ENCODE measurements at places on chromosomes 13 and 19.

DNA sequence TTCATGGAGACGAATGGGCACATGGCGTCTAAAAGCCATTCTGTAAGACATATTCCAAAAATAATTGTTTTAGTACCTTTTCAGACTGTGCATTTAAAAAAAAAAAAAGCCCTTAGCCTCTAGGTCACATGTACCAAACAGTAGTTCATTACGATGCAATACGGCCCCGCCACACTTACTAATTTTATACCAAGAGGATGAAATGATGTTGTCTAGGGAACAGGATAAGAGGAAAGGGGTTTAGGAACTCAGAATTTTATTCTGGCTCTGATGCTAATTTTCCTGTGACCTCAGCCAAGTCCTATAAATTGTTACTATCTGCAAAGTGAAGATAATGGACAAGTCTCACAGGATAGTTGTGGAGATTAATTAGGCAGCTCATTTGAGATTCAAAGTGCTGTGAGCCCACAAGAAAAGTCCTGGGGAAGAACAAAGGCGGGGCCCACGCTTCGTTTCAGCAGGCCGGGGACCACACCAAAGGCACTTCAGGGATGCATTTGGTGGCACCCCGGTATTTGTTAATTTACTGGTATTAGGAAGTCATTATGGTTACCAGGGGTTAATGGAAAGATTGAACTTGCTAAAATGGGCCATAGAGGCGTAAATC is 511.1 kb downstream of the IRS2 start:
- no peak for DNase-seq

GRCh38 chr19:47475465-47475864 is 3.8 kb upstream of the SLC8A2 start:
- no peak for DNase-seq

- peak; percentile 36 for DNase-seq
These were observed 4.2 kb downstream of the LIPE start for GRCh38 chr19:42422901-42423461.

- no peak for DNase-seq
These were observed 134.4 kb downstream of the EFNB2 start for GRCh38 chr13:106401081-106401480.

DNA sequence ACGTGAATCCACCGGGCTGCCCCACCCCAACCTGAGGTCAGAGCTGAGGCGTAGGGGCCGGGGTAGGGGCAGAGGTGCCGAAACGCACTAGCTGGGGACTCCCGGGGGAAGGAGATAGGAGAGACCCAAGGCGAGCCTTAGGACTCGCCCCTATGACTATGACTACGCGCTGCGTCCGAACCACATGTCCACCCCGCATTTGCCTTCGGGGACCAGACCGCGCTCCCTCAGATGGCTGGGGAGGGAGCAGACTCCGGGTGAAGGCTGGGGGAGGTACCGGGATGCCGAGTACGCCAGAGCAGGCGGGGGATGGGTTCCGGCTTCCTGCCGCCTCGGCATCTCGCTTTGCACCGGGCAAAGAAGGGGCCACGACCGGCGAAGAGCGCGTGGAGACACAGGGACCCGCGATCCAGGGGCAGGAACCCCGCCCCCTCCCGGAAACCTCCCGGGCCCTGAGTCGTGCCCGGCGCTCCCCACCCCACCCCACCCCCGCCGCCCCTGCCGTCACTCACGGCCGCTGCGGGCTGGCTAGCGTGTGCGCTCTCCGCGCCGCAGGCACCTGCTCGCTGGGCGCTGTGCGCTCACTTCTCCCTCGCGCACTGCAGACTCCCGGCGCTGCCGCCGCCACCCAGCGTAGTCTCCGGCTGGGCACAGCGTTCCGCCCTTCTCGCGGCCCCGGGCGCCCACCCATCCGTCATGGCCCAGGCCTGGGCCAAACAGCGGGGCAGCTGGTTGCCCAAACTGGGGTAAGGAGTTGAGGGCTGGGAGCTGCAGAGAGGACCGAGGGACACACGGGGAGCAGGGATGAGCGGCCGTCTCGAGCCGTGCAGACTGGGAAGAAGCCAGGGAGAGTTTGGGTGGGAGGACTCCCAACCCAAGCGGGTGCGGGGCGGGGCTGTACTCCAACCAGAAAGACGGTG is 622 bp upstream of the VSTM2B start:
- DNase-seq = no peak

DNA sequence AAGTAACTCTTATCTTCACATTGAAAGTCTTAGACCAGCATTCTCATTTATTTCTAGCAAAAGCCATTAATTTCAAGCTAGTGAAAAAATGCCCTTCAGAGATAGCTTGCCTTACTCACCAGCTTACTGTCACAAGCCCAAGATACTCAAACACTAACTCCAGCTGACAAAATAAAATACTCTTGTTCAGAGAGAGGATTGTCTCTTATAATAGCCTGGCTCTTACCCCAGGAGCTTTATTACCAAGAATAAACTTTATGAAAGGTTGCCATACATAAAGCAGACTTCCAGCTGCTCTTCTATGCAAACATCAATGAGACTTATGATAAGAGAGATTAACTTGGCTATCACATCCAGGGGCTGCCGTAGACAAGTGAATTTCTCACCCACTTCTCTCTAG is 53.6 kb downstream of the XPO4 start:
- DNase-seq = no peak

DNA sequence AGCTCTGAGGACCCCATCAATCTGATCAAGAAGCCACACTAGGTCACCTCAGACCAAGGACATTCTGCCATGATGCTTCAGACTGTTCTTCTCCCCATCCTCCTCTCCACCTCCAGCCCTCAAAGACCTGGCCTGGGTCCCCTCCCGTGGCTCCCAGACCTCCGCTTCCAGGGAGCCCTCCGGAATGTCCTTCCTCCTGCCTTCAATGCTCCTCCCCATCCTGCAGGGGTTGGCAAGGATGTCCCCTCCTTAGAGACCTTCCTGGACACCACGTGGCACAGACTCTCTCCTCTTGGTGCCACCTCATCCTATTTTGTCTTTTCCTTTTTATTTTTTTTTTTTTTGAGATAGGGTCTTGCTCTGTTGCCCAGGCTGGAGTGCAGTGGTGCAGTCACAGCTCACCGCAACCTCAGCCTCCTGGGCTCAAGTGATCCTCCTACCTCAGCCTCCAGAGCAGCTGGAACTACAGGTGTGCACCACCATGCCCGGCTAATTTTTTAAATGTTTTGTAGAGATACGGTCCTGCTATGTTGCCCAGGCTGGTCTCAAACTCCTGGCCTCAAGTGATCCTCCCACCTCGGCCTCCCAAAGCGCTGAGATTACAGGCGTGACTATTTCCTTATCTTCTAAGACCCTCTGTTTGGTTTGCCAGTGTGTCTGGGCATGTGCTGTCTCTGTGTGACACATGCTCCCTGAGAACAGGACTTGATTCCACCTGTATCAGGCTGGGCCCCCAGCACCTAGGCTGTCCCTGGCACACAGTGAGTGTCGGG is 84.9 kb downstream of the GNG7 start:
- no peak for DNase-seq

DNA sequence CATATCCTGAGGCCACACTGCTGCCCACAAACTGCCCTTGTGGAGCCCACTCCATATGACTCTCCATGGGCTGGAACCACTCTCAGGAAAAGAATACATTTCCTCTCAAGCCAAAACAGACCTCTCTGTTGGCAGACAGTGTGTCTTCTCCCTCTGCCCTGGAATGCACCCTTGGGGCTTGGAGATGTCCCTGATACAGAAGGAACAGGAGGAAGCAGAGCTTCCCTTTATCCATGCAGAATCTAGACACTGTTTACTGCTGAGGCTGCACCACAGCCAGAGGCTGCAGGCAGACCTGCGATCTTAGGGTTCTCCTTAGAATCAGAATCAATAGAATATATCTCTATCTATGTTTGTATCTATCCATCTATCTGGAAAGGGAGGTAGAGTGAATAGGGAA is 26.8 kb upstream of the CYP4F8 start:
- DNase-seq = no peak

DNA sequence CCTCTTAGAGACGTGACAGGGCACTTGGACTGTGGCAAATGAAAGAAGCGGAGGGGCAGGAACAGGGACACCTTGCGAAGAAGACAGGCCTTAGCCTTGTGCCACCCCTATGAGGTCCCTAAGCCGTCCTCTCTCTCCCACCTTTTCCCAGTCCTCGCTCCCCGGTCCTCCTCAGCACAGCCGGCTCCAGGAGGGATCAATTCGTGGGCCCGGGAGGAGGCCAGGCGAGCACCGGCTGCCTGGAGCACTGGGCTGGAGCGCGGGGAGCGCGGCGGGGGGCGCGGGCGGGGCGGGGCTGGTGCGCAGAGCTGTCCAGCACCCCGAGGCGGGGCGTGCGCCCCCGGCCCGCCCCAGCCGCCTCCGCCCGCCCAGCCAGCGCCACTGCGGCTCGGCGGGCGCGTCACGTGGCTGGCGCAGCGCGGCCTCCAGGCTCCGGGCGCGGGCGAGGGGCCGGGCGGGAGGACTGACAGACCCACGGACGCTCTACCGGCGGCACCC is at the start of gene LRP3:
LRP3 (plus strand) TSS at position 466 of the 498 bp plus-strand sequence. CDS start 456 bp downstream, outside the sequence.
- peak; percentile 43 for DNase-seq

Data from progenitor cell of endocrine pancreas (in vitro differentiated cells).